ENCODE measurements at places on chromosomes 5 and 9. TPM values are rescaled to one million over a fixed set of nuclear protein-coding genes. Genes with fewer than 3 reads are reported as not detected.

Gene AFAP1L1
- total RNA-seq, result 8.1 TPM

Gene IL9
- total RNA-seq, result not detected

Gene FRMD3
- total RNA-seq, result 2.9 TPM

Gene EQTN
- total RNA-seq, result not detected

Gene ANKRD20A1
- total RNA-seq, result 1.0 TPM

Gene CARD6
- 3.8 TPM for total RNA-seq

Gene PCDHA5
- total RNA-seq, result 0.74 TPM

Gene SLC4A9
- not detected for total RNA-seq

Gene ASS1
- total RNA-seq, result 20.4 TPM

Gene NDST1
- 64.7 TPM for total RNA-seq

Gene RASEF
- total RNA-seq, result 9.2 TPM

Gene KLF9
- 0.81 TPM for total RNA-seq

Gene CDH6
- 0.09 TPM for total RNA-seq

Gene GAS1
- total RNA-seq, result 0.14 TPM

Gene FOXD1
- 17.4 TPM for total RNA-seq

Gene GFI1B
- total RNA-seq, result not detected

Gene IFNA2
- total RNA-seq, result not detected

Gene PRUNE2
- not detected for total RNA-seq

Gene TNFSF8
- total RNA-seq, result not detected

Gene TRIM14
- total RNA-seq, result 13.2 TPM

Gene PAX5
- not detected for total RNA-seq

Gene PCDHB16
- total RNA-seq, result 0.06 TPM

Gene OTP
- total RNA-seq, result 0.03 TPM

Gene FREM1
- not detected for total RNA-seq

Gene ZFP37
- 1.3 TPM for total RNA-seq

Data from A549 treated with CORT108297 at 1 μM for 4 hours (cell line).